C1 segment of cervical spinal cord (tissue), 14 donors: ENCODE measurements at places on chromosomes 16 and 17.

- DNase-seq = no peak
Observed at GRCh38 chr17:75262112-75262606, 480 bp downstream of the MRPS7 start.

DNA sequence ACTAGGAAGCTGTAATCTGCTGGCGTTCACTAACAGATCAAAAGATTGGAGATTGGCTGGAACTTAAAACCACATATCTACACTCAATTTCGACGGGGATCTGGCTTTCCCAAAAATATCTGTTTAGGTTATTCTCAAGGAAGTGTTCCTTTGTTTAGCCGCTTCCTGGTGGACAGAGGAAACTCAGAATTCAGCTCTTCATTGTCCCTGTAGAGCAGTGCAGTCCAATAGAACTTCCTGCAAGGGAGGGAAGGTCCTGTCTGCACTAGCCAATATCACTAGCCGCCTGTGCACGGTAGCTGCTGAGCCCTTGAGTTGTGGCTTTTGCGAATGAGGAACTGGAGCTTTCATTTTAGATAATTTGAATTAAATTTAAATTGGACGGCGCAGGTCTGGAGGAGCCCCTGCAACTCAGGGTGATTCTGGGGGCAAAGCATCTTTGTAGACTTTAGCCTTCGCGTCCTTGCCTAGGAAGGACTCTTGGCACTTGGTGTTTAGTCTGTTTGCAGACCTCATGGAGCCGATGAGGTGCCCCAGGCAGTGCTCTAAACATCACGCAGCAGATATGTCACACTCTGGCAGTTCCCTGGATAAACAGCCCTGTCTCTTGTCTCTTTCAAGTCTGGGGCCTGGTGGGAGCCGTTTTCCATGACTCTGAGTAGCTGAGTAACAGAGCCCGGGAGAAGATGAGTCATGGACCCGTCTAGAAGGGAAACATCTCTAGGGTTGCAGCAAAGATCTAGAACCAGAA is 122.2 kb downstream of the CCDC182 start:
- no peak for DNase-seq

GRCh38 chr16:12965274-12965804 is 63.9 kb downstream of the SHISA9 start:
- no peak for DNase-seq

- DNase-seq = peak; percentile 40
Observed at GRCh38 chr16:66954097-66954659, 6.9 kb upstream of the CES3 start.

- DNase-seq = no peak
Observed at GRCh38 chr17:27546624-27547300, 84.2 kb upstream of the LGALS9 start.

DNA sequence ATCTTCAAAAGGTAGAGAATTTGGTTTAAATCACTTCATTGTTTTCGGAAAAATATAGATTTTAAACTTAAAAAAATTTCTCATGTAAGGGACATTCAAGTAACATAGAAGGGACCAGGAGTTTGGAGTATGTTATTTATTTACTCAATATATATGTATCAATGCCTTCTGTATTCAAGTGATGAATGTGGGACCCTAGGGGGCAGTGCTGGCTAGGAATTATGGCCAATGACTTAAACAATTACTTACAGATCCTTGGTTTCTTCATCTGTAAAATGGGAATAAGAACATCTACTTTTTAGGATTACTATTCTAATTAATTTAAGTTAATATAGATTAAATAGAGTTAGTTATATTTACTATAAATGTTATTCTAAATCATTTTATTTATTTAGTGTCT is 886.3 kb upstream of the RBFOX1 start:
- DNase-seq = no peak

- no peak for DNase-seq
Observed at GRCh38 chr16:64782484-64782883, 339.4 kb downstream of the CDH11 start.

- peak; percentile 22 for DNase-seq
Observed at GRCh38 chr17:376936-377863, 24.6 kb upstream of the RPH3AL start.

DNA sequence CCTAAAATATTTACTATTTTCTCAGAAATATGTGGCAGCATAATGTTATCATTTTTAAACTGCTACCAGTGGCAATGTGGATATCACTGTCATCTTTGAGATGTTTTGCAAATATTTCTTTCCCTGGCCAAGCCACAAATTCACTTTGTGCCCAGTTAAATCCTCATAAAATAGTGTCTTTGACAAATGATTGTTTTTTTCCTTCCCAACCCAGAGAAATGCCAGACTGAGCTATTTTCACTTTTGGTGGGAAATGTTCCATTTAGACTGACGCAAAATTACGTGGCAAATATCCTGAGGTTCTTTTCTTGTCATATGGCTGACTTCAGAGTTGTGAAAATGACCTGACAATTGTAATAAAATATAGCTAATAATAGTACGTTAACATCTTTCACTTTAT is 807.0 kb upstream of the SOX9 start:
- DNase-seq = no peak

GRCh38 chr16:83994703-83995102 is 26.7 kb downstream of the NECAB2 start:
- no peak for DNase-seq

GRCh38 chr16:27945233-27945973 is 118.1 kb downstream of the GSG1L start:
- DNase-seq = no peak

GRCh38 chr16:50708373-50709060 is 15.1 kb downstream of the NOD2 start:
- no peak for DNase-seq
